ENCODE measurements at places on chromosomes 1 and 21. TPM values are rescaled to one million over a fixed set of nuclear protein-coding genes. Genes with fewer than 3 reads are reported as not detected.

Gene OR2L8
- not detected for total RNA-seq

Gene DNAJC28
- 0.79 TPM for total RNA-seq

Gene NOS1AP
- 1.6 TPM for total RNA-seq

Gene UBL4B
- not detected for total RNA-seq

Gene GUCA2A
- total RNA-seq = not detected

Gene PHF13
- total RNA-seq = 11.8 TPM

Gene ERICH3
- not detected for total RNA-seq

Gene IL19
- not detected for total RNA-seq

Gene CLDN17
- total RNA-seq = not detected

Gene FNDC10
- 0.14 TPM for total RNA-seq
